ENCODE measurements at places on chromosomes 12 and 14.

DNA sequence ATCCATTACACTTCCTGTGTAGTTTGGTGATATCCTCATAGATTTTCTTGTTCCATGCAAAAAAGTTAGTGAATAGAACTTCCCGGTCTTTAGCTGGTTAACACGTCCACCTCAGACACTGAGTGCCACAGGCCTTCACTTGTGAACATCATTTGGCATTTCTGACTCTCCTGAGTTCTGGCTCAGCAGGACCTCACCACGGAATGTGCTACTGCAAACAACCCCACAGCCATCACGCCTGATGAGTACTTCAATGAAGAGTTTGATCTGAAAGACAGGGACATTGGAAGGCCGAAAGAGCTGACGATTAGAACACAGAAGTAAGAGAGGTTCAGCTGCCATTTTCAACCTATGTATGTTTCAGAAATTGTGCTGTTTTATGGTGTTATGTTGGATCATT, 20.0 kb downstream of the C12orf76 start:
- DNase-seq: no peak

DNA sequence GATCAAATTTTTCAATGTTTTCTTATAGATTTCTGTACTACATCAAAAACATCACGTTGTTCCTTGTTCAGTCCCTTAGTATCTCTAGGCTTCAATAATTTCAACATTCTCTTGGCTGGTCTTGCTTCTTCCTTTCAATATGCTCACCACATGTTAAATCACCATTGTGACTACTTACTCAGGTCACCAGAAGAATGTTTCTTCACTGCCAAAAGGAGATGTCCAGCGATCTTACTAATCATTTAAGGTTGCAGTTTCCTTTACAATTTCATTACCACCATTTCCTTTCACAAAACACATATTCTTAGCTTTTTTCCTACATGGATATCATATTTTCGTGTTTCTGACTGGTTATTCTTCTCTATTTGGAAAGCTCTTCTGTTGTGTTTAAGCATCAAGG, 363.8 kb downstream of the NAV3 start:
- no peak for DNase-seq

- DNase-seq: no peak
Observed at GRCh38 chr12:5525783-5526367, 94.0 kb downstream of the NTF3 start.

- no peak for DNase-seq
Observed at GRCh38 chr12:116693286-116694227, 44.3 kb downstream of the SPRING1 start.

DNA sequence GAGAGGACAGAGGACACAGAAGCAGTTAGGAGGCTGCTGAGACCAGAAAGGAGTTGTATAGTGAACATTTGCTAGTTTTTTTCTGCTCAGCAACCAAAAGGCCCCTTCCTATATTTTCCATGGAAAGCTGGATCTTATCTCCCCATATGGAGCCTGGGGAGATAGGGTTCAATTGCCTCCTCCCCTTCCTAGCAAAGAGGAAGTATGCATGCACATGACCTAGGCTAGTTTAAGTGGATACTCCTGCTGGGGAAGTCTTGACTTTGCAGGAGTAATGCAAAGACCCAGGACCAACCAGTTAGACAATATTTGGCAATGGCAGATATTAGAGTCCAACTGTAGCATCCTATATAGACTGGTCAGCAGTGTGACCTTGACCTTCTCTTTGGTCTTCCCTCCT, 15.1 kb downstream of the CHD8 start:
- DNase-seq: no peak

- no peak for DNase-seq
Observed at GRCh38 chr12:52238916-52239646, 6.0 kb downstream of the KRT7 start.

DNA sequence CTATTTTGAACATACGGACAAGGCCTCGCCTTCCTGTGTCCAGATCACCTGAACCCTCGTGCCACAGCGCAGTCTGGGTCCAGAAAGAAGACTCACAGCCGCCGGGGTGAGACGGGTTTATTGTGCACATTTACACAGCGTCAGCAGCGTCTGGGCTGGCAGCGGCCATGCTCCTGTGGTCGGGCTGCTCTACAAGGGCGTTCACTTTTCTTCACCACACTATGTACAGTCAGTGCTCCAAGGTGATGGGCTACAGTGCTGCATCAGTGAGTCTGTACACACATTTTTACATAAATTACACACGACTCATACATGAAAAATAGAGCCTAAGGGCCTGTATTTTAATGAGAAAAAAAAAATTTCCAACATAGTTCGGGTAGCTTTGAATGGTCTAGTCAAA, 18.0 kb downstream of the ZFYVE21 start:
- DNase-seq: no peak

- DNase-seq: no peak
Observed at GRCh38 chr12:75890141-75890540, 141.4 kb downstream of the PHLDA1 start.

- DNase-seq: no peak
Observed at GRCh38 chr12:46942579-46942978, 116.8 kb upstream of the SLC38A4 start.

- DNase-seq: no peak
Observed at GRCh38 chr14:84783511-84783910, 746.4 kb upstream of the FLRT2 start.

DNA sequence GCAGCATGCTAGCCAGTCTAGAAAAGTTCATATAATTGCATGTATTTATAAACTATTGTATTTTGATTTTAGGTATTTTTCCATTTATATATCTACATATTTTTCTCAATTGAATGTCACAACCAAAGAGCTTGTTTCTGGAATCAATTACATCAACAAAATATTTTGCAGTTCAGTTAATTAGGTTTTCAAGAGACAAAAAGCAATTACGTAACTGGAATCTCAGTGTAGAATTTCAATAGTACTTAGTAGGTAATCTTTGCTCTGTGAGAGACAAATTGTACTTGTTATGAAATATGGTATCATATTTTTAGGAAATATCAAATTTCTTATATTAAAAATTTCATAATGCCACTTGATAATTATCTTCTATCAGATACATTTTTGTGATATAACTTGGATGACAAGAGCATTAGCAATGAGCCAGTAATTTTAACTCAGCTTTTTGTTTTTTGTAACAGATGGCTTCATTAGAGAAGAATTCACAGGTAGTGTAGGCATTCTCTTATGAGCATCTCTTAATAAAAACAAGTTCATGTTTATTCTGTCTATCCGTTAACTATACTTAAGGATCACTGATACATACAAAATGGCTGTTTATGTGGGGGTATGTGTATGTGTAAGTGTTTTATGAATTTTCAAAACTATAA, 774.7 kb downstream of the C12orf50 start:
- no peak for DNase-seq

- no peak for DNase-seq
Observed at GRCh38 chr14:32696325-32697091, 242.2 kb upstream of the NPAS3 start.

- no peak for DNase-seq
Observed at GRCh38 chr12:650983-651382, 12.3 kb downstream of the NINJ2 start.

- no peak for DNase-seq
Observed at GRCh38 chr12:117803001-117803400, 165.8 kb downstream of the KSR2 start.

DNA sequence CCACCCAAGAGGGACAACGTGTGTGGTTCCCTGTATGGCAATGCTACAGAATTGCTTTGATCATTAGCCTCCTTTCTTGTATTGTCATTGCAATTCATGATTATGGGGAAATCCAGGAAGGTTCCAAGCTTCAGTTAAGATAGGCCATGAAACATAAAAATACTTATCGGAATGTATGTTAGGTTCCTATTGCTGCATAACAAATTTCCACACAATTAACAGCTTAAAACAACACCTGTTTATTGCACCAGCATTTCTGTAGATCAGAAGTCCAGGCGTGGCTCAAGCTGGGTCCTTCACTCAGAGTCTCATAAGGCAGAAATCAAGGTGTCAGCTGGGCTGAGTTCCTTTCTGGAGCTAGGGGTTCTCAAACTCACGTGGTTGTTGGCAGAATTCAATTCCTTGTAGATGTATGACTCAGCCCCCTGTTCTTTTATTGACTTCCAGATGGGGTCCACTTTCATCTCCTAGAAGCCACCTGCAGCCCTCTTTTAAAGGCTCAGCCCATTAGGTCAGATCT, 365.6 kb upstream of the TMPO start:
- DNase-seq: no peak

GRCh38 chr14:85417396-85417795, 112.5 kb upstream of the FLRT2 start:
- DNase-seq: no peak

- DNase-seq: no peak
Observed at GRCh38 chr12:58269476-58269875, 328.1 kb downstream of the ATP23 start.

DNA sequence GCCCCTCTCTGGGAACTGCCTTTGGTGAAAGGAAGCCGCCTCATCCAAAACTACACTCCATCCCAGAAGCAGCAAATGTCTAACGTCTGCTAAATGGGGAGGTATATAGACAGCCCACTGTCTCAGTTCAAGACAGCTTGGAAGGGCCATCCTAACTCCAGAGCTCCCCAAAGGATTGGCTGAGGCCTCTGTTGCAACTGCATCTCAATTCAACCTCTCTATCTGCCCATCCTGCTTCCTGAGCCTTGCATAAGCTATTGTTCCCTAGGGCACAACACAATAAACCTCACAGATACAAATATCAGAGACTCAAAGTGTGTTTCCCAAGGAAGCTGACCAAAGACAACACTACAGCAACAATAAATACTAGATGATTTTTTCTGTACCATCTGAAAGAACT, 495.2 kb upstream of the SOX5 start:
- no peak for DNase-seq

DNA sequence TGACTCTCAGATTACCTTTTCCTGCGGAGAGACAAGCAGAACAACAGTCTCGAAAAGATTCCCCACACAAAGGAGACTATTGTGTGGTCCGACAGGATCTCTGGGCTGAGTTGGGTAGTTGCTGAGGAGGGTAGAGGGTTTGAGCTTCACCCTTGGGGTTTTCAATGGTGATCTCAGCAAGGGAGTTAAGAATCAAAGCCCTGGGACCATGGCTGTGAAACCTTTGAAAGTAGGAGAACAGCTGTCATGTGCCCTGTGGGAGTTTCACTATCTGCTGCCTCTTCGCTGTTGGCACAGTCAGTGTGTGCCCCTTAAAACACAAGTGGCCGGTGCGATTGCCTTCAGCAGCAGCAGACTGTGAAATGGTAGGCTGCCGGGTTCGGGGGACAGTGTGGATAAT, 14.2 kb upstream of the PLEK2 start:
- DNase-seq: no peak

- no peak for DNase-seq
Observed at GRCh38 chr12:96224219-96224615, 30.0 kb downstream of the ELK3 start.

DNA sequence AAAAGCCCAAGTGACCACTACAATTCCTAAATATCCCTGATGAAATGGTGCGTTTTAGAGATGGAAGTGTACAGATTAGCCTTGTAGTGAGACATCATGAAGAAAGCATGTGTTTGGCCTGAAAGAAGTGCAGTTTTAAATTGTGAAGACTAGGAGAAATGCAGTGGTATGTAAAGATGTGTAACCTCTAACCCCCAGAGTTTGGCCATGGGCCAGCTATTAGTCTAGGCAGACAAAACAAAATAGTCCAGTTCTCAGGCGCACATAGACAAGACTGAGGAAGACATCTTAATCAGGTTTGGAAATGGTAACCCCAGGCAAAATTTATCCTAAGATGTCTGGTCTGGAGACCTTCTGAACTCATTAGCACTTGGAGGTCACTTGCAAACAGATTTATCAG, 23.4 kb downstream of the WBP11 start:
- no peak for DNase-seq

DNA sequence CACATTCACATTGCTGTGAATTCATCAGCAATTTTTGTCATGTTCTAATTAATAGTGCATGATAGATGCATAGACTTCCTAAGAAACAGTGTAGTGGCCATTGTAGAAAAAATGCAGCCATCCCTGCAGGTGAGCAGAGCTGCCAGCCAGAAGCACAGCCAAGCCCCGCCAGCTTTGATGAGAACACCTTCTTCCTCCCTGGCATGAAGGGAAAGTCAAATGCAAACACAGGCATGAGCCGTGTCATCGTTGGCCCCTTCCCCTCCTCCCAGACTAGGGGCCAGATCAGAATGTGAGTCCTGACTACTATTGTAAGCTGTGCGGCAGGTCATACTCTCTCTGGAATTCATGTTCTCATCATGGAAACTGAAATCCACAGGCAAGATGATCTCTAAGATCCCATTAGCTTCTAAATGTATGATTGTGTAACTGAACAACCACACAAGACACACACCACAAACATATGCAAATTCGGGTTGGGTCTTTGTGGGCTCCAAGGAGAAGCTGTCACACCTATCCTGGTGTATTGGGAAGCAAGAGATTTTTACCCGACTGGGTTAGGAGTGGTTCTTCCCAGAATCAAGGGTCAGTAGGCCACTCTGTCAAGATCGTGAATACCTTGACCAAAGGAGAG, 2.8 kb upstream of the AQP2 start:
- DNase-seq: no peak
